ENCODE measurements at places on chromosomes 12 and 14.

- no peak for DNase-seq
Measured at GRCh38 chr14:104184911-104185499, 46.6 kb downstream of the KIF26A start.

DNA sequence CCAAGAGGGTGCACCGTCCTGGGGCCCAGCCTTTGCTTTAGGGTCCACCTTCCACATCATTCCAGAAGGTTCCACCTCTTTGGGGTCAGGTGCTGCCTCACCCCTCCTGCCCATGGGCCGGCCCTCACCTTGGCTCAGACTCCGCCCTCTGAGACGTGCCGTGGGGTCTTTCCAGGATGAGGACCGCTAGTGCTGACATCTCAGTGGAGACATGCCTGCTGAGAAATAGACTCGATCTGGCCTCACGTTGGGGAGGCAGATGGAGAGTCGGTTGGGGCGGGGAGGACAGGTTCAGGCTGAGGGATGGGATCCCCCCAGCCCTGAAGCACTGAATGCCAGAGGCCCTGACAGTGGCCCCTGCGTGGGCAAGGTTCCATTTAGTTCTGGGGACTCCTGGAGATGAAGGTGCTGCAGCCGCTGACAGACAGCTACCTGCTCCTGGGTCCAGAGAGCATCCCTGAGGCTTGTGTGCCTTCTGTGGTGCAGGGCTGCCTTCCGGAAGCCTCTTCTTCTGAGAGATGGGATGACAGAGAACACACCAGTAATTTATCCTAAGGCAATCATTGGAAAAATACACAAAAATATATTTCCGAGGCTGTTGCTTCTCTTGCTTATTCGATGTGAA is 185.3 kb downstream of the KIF26A start:
- no peak for DNase-seq

DNA sequence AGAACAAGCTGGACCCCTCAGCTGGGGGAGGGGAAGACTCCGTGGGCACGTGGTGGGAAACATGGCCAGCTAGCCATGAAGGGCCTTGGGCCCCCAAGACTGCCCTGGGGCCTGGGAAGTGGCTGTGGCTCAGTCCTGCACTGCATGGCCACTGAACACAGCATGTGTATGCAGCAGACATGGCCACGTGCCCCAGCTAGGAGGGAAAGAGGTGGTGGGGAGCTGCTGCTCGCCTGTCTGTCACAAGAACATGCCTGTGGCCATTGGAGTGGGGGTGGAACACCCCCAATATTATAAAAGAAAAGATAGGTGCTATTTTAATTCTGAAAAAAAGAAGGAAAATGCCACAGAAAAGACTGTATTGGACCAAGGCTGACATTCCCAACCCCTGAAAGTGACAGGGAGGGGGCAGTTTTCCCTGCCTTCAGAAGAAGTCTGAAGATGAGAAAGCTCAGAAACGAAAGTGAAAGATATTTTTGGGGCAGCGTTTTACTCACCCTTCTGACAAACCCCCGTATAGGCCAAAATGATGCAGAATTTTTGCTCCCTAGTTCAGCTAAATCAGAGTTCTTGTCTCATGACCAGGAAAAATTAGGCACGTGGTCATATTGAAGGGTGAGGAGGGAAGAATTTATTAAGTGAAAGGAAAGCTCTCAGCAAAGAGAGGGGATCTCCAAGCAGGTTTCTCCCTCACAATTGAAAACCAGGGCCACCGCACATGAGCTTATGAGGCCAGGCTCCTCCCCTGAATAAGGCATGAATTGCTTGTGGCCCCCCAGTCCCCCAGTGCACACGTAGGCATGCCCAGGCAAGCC is 35.2 kb upstream of the PCNX1 start:
- no peak for DNase-seq

DNA sequence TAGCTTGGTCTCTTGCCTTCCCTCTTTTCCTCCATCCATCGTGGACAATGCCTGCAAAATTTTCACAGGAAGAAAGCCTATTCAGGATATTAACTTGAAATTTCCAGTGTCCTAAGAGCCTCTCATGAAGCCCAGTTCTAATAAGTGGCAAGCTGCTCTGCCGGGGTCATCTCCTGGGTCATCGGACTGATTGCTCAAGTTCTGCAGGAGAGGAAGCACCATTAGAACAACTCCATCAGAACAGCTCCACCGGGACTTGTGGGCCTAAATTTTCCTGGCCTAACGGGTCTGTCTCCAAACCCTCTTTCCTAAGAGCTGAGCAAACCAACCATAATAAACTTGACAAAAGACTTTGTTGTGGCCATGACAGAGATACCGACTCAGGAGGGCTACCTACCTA is 13.9 kb downstream of the ERG28 start:
- no peak for DNase-seq

DNA sequence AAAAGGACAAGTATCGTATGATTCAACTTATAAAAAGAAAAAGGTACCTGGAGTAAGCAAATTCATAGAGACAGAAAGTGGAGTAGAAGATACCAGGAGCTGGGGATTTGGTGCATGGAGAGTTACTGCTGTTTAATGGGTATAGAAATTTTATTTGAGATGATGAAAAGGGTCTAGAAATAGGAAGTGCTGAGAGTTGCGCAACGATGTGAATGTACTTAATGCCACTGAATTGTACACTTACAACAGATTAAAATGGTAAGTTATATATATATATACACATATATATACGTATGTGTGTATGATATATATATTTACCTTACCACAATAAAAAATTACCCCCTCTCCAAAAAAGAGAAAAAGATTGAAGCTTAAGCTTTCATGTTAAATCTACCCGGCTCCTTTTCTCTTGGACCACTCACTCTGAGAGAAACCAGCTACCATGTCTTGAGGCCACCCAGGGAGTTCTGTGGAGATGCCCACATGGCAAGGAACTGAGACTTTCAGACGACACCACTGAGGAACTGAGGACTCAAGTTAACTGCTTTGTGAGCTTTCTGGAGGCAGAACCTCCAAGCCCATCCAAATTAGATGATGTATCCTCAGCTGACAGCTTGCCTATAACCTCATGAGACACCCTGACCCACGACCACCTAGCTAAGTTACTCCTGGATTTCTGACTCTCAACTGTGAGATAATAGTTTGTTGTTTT is 130.0 kb upstream of the BTG1 start:
- DNase-seq: no peak

DNA sequence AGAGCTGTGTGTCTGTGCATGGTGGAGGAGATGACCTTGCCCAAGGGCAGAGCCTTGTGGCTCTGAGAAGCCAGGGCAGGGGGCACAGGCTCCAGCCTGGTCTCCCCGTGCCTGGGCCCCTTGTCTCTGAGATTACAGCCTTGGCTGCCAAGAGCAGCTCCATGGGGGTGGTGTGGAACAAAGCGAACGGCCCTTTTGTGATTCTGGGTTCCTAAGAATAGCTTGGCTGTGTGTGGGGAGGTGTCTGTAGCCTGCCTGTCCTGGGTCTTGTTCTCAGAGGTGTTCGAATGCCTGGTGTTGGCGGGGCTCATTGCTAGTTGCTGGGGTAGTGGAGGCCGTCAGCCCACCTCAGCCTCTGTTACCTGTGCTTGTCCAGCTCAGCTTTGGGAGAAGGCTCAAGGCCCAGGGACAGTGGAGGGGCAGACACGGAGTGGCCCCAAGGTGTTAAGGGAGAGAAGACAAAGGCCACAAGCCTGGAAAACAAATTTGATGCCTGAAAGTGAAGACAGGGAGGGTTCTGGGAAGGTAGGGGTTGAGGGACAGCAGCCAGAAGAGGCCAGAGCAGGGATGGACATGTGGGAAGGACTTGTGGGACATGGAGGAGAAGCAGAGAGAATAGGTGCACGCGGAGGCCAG is 7.4 kb upstream of the MYH7 start:
- DNase-seq: no peak

DNA sequence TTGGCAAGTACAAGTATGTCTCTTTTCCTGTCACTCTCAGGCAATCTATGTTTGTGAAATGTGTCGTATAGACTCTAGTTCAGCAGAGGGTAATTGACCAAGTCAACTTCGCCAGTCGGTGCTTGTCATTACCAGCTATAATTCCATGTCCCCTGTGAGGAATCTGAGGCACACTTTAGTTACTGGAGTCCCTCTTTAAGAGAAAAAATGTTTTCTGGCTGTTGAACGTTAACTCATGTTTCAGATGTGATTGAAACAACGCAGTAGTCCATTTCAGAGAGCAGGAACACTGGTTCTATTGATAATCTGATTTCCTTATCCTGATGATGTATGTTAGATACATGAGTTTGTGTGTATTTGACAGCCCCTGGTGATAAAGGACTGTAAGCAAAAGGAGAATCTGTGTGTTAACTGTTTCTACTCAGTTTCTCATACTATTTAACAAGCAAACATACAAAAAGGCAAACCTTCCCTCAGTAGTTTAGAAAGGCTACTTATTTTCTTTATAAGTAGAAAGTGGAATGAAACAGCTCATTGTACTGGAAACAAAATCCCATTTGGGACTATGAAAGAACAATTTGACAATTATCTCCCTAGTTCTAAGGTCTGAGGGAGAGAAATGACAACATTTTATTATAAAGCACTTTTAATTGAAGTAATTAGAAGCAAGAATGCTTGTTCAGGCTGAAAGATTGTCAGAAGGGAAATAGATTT is 161.1 kb upstream of the TRHDE start:
- no peak for DNase-seq

- no peak for DNase-seq
Measured at GRCh38 chr14:52363041-52363704, 49.1 kb downstream of the PTGER2 start.

DNA sequence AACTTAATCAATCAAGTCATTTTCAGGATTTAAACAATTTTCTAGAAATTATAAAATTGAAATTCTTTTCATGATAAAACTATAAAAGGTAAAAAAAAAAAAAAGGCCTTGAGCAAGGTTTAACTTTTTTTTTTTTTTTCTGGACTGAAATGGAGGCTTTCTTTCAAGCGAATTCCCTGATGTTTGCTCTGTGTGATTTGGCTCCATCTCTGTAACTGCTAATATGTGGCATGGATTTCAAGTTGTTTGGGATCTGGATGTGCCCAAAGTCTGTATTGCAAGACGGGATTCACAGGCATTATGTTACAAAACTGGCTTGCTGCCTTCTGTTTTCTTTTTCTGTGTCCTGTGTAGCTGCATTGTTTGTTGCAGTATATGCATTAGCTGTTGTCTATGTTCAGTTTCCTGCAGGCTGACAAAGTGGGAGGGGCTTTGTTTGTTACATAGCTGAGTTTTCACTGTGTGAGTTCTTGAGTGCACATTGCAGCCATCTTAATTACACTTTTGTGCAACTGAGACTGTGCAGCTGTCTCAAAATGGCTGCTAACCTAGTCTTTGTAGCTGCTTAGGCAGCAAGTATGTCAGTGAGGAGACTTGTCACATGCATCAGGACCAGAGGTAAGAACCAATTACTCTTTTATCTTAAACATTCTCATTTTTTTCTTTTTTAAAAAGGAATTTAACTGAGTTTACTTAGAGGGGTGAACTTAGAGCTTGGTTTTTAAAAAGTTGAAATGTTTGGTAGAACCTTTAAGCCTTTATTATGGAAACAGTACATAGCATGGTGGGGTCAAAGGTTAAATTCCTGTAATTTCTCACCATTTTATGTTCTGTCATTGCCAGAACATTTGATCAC is 19.5 kb downstream of the ATF7IP start:
- peak; percentile 91 for DNase-seq

DNA sequence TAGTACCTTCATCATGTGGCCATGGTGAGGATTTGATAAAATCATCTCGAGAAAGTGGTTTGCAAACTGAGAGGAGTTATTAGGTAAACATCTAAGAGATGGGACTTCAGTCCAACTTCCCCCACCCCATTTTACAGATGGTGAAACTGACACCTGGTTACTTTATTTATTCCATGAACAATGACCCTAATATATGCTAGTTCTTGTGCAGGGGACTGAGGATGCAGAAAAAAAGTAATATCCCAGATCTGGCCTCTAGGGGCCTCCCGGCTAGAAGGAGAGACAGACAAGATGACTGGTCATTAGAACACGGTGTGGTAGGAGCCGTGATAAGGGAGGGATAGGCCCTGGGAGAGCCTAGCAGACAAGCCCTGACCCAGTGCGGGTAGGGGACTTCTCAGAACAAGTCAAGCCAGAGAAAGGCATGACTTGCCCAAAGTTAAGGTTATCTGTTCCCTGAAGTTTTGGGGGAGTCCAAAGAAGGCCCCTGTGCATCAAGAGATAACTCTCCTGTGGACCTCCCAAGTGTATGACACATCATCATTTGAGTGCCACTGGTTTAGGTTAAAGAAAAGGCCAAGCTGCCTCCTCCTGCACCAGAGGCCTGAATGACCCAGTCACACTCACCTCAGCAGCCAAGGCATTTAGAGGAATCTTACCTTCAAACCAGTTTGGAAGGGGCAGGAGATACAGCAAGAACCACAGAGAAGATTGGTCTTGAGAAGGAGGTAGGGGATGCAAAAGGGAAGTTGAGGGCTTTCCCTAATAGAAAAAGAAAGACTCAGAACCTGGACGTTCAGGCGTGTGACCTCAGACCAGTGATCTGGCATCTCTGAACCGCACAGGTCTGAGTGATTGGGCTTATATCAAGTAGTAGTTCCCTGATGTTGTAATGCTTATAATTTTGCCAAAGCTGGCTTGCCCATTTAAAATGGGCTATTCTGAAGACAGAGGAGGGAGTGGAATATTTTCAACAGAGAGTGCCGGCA is 1.6 kb downstream of the CMKLR1 start:
- DNase-seq: no peak

DNA sequence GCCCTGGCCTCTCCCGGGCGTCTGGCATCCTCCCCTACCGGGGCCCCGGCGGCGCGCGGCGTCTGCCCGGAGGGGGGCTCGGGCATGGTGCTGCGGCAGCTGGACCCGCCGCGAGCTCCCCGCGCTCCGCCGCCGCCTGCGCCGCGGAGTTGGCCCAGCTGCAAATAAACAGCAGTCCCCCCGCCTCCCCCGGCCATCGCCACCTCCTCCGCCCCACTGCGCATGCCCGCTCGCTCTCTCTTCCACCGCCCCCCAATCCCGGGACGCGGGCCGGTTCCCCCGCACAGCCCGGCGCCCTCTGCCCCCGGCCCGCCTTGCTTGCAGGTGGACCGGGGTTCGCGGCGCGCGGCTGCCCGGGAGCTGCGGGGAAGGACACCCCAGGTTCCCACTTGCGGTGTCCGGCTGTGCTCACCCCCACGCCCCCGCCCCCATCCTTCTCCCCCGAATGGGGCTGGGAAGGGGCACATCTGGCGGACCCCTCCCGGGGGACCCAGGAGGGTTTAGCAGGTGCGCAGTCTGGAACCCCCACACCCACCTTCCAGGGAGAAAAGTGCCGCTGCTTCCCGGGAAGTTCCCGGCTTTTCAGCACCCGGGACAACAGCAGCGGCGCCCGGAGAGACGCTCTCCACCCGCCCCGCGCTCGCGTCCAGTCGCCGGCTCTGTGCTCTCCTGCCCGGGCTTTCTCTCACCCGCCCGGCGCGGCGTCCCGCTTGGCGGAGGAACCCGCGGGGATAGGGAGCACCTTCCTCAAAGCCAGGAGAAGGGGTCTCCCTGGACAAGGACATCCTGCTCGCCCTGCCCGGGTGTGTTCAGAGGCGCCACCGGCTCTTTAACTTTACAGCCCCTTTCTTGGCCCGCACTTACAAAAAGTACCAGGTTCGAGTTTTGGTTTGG is at the start of gene TMTC1:
TSS of gene TMTC1 (minus strand) at position 170 of the 894 bp plus-strand sequence. CDS start 191 bp downstream, outside the sequence.
- no peak for DNase-seq

GRCh38 chr12:45737638-45738037 is 8.1 kb downstream of the ARID2 start:
- DNase-seq: no peak

- no peak for DNase-seq
Measured at GRCh38 chr14:93811676-93812075, 23.4 kb upstream of the PRIMA1 start.

Measured in retinal pigment epithelial cell (primary cell).